ENCODE measurements at places on chromosomes 7 and 10.

DNA sequence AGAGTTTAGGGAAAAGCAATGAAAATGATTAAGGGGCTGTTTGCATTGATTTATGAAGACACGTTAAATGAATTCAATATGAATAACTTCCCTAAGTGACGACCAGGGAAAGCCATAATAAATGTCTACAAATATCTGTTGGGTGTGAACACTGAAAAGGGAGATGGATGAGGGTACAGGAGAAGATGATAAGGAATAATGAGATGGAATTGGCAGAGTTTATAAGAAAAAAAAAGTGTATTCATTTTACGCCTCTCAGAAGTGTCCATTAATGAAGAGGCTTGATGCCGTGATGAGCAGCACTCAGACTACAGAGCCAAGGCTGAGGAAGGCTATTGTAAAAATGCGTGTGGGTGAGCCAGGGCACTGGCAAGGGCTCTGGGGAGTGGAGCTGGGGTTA lies 346.7 kb upstream of the AKR1E2 start:
- DNase-seq = no peak

DNA sequence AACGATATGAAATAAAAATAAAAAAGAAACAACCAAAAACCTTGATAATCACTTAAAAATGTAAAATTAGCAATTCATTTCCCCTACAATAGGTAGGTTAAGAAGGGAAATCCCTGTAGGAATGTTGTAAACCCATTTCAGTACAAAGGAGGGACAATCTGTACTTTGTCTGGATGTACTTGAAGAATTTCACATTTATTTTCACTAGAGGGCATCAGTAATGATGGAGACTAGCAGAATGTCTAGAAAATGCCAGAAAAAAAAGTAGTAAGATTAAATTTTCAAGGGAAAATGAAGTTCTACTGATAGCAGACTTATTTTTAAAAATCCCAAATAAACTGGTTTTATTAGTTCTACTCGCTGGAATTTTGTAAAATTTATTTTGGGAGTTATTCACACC lies 209.0 kb upstream of the FZD1 start:
- DNase-seq = no peak

- DNase-seq = no peak
Measured at GRCh38 chr7:134787720-134788119, 8.3 kb downstream of the CALD1 start.

DNA sequence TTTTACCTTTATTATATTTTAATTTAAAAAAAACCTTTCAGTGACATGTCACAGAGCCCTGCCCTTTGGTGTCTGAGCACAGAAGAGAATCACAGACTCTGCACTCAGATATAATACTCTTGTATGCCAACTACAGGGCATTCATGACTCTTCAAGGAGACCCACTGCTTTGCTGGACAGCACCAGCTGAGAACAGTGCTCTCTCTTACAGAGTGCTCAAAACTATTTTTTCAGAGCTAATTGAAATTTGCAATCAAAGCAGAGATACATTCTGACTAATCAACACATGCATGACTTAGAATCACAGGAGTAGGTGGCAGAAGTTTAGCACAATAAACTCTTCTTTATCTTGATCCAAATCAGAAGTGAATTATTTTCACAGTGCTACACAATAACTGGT lies 99.1 kb downstream of the OSBPL3 start:
- DNase-seq = no peak

DNA sequence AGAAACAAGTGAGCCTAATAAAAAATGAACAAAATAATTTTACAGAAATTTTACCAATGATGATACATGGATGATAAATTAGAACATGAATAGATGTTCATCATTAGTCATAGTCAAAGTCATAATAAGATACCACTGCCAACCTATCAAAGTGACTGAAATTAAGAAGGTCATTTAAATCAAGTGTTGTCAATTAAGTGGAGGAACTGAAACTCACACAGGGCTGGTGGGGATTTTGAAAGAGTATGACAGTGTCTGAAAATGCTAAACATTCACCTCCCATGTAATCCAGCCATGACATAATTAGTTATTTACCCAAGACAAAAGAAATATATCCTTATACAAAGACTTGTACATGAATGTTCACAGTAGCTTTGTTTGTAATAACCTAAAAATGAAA lies 57.1 kb upstream of the DYNC1I1 start:
- no peak for DNase-seq

DNA sequence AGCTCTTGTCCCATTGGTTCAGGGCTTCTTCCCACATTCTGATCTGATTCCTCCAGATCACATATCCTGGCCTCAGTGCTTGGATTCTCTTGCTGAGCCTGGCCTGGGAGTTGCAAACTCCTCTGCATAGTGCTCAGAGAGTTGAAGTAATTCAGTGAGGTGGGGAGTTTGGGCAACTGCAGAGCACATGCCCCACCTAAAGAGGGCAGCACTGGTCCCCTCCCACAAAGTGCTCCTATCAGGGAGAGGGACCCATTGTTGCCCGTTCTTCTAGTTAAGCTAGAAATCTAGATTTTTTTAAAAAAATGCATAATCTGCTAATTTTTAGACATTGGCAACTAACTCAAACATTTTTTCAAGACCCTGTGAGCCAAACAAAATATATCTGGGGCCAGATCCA lies 45.1 kb downstream of the CHN2 start:
- DNase-seq = no peak

- no peak for DNase-seq
Measured at GRCh38 chr10:11527691-11528255, 83.7 kb downstream of the USP6NL start.
